Esophagus squamous epithelium (tissue), 5 donors: ENCODE measurements at places on chromosomes 6 and 20.

DNA sequence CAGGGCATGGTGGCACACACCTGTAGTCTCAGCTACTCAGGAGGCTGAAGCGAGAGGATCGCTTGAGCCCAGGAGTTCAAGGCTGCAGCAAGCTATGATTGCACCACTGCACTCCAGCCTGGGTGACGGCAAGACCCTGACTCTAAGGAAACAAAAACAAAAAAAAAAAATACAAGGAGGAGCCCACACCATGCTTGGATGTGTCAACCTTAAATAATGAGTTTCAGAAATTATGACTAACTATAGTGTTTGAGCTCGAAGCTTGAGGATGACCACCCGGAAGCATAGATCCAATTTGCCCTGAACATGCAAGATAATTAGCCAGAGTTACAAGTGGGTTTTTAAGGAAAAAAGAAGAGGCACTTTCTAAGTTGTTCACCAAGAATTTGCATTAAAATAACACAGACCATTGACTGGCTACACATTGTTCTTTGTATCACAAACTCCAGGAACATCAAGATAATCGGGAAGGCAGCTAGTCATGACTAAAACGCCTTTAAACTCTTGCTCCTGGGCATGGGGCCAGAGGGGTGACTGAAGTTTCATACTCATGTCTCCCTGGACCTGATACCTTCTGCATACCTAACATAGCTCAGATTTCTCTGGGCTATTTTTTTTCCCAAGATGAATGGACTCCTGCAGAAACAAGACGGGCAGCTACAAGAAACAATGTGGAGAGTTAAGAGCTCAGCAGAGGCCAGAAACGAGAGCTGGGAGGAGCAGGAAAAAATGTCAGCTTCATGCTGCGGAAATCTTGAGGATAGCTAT, 289.6 kb downstream of the PREX1 start:
- DNase-seq, result no peak

DNA sequence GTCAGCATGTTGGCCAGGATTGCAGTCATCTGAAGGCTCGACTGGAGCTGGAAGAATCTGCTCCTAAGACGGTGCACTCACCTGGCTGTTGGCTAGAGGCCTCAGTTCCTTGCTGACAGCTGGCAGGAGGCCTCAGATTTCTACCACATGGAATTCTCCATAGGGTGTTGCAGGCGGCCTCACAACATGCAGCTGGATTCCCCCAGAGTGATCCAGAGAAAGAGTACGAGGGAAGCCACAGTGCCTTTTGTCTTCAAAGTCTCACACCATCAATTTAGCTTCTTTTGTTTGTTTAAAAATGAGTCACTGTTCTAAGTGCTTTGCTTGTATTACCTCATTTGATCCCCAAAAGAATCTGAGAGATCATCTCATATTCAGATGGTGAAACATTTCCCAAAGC, 65.5 kb upstream of the FYN start:
- DNase-seq, result no peak

DNA sequence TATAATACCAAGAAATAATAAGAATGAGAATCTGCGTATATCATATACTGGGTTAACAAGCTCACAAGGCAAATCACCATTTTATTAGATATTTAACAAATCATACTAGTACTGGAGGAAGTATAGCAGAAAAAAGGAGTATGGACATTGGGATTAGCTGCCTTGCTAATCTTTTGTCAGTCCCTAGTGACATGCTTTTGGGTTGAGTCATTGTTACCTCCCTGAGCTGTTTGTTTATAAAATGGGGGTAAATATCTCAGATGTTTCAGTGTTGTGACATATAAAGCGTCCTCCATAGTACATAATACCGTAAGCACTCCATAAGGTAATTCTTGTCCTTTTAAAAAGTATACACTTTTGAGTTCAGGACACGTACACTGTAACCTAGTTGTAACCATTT, 107.0 kb downstream of the ESR1 start:
- DNase-seq, result no peak

GRCh38 chr6:100730001-100730980, 150.8 kb downstream of the ASCC3 start:
- DNase-seq, result no peak

GRCh38 chr20:19926591-19926990, 90.6 kb upstream of the NAA20 start:
- DNase-seq, result no peak

- no peak for DNase-seq
These were observed 4.1 kb downstream of the CALHM6 start for GRCh38 chr6:116465246-116465645.
